Mammary epithelial cell (primary cell): ENCODE measurements at places on chromosomes 1 and 21. TPM values are rescaled to one million over a fixed set of nuclear protein-coding genes. Genes with fewer than 3 reads are reported as not detected.

- no peak for DNase-seq
These were observed 56.9 kb downstream of the ODF2L start for GRCh38 chr1:86339014-86339812.

- no peak for DNase-seq
These were observed 69.3 kb upstream of the WARS2 start for GRCh38 chr1:119209596-119210295.

DNA sequence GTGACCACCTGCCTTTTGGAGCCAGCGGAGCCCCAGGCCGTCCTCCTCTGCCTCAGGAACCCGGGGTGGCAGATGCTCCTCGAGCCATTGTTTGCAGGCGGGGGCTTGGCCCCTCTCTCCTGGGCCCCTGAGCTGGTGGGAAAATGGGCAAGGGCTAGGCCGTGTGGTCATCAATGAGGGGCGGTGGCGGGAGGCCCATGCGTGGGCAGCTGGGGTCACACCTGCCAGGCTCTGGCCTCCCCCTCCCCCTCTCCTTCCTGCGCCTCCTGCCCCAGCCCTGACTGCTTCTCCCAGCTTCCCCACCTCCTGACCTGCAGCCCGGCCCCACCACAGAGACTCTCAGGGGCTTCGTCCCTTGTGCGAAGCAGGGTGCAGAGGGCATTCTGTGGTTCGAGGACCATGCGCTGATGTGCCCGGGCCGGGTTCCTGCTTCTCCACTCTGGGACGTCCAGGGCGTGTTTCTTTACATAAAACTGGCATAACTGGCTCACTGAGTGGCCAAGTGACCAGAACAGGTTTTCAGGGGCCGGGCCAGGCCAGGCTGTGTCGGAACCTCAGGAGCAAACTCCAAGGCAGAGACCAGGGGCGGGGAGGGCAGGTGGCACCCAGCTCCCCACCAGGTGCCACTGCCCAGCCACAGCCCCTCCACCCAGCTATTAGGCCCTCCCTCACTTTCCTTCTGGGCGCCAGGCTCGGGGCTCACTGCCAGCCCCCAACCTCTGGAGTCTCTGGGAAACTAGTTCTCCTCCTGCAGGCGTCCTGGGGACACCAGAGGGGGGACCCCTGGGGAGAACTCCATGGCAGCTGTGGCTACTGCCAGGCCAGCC lies 9.3 kb downstream of the SAMD11 start:
- no peak for DNase-seq

Gene OR2L8
- total RNA-seq = 0.43 TPM in 1 of 2 replicates, not detected in the other
